ENCODE measurements at places on chromosomes 12 and 14.

- peak; percentile 32 for DNase-seq
Measured at GRCh38 chr12:122356192-122356635, 66.3 kb downstream of the CLIP1 start.

DNA sequence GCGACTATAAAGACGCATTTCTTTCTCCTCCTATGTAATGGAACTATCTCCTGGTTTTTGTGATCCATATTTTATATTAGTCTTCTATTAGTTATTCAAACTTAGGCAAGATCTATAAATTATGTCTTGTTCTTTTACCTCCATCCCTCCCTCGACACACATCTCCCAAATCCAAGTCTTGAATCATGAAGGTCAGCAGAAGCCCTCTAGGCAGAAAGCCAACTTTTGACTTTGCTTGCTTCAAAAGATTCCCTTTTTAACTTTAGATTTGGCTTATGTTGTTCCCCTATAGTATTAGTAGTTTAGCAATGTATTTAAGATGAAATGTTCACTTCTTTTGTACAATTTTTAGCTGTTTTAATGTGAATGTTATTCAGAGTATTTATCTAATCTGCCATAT is 689.8 kb downstream of the SLC6A15 start:
- DNase-seq, result no peak

- DNase-seq, result no peak
Measured at GRCh38 chr12:69287556-69287955, 48.2 kb downstream of the CPSF6 start.

DNA sequence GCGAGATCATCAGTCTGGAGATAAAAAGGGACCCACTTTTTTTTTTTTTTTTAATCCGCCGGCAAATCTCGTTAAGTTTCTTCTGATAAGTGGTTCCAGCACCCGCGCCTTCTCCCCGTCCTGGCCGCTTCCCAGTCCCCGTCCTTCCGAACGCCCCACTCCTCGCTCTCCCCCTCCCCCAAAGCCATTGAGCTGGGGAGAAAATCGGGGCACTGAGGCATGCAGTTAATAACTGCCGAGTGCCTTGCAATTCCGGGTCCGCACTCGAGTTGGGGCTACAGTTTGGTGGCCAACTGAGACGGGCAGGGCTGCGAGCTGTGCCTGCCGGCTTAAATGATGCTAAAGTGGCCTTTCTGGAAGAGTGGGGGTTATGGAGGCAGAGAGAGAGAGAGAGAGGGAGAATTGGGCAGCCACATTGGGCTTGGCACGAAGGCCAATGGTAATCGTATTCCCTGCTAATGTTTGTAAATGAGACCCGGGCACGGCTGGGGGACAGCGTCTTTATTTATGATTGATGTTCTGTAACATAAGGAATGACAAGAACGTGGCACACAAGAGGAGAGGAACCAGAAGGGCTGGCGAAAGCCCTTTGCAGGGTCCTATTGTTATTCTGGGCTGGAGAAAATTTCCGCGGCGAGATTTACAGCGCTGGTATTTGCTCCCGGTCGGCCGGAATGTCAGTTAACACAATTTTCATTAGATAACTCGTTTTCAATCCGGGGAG is 115.4 kb upstream of the MYL2 start:
- DNase-seq, result no peak

DNA sequence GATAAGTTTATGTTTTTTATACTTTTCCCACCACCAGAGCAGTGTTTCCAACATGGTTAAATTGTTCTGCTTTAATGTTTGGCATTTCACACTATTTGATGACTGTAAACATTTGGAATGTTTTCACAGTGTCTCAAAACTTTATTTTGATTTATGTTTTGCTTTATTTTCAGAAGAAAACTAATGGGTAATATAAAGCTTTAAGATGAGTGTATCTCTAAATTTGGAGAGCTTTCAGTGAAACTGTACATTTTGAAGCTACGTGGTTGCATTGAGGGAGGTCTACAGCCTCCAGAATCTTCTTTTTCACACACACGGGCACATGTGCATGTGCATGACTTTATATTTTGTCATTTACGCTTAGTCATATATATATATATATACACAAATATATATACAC is 10.7 kb downstream of the BICD1 start:
- DNase-seq, result no peak

GRCh38 chr12:78759367-78759766 is 105.2 kb upstream of the SYT1 start:
- no peak for DNase-seq

GRCh38 chr12:4943067-4943937 is 33.6 kb downstream of the KCNA1 start:
- no peak for DNase-seq

DNA sequence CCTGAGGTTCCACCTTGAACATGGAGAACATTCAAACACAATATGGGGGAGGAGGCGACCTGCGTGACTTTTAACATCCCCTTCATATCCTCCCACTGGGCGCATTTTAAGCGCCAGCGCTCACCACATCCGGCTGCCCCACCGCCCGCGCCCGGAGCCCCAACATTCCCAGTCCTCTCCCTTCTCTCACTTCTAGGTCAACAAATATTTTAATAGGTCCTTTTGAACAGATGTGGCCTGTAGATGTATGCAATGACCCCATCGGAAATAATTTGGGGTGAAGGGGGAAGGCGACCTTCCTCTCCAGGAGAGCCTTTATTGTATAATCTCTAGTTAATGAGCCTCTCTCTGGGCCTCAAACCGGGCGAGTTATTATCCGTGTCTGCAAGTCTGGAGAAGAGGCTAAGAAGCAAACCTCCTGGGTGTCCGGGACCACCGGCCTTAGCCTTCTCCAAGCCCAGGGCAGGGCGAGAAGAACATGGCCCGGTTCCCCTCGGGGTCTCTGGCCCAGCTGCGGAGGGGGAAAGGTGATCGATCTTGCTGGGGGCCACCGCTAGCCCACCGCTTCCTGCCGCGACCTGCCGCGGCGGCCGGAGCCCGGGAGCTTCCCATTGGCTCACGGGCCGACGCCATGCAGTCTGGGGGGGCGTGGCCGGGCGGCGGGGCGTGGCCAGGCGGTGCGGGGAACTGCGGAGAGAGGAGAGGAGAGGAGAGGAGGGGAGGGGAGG is 83.2 kb upstream of the HMGA2 start:
- peak; percentile 11 for DNase-seq

DNA sequence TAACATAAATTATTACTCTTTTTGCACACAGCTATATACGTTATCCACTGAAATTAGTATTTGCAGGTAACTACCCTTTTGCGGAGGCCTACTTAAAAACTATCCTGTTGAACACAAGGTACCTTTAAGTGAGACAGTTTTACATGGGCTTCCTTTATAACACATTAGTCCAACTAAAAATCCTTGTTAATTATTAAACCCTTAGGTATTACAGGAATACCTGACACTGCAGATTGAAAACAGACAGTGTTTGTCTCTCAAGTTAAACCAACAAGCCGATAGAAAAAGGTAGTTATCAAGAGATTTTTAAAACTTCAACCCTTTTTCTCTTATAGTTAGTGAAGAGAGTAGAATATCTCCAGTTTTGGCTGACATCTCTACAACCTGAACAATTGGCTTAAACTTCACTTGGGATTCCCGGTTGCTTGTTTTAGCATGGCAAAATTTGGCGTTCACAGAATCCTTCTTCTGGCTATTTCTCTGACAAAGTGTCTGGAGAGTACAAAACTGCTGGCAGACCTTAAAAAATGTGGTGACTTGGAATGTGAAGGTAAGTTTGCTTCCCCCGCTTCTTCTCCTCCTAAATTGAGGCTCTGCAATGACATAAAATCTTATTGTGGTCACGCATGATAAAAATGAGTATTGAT is at the start of gene MIA2:
TSS of gene MIA2 (plus strand) at position 236 of the 647 bp plus-strand sequence. CDS start at position 436, 200 bp downstream.
- DNase-seq, result no peak

DNA sequence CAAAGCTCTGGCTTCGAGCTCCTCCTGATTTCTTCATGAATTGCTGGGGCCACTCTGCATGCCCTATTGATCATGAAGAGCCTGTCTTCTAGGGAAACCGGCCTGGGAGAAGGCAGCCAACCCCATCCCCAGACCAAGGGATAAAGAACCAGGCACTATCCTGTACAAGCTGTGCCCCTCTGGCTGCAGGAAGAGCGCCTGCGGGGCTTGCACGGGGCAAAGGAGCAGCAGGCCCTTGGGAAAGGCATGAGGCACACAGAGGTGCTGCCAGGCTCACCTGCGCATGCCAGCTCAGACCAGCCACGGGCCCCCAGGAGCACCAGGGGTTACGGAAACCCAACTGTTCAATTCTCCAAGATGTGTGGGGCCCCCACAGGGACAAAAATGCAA is 2.1 kb downstream of the ITPK1 start:
- no peak for DNase-seq

All from activated CD8-positive, alpha-beta memory T cell treated with anti-CD3 and anti-CD28 coated beads for 4 hours (primary cell).